ENCODE measurements at places on chromosomes 13 and 19. TPM values are rescaled to one million over a fixed set of nuclear protein-coding genes. Genes with fewer than 3 reads are reported as not detected.
A peak's percentile ranks its signal among the peaks of the same experiment; 100 is the strongest.

- no peaks in the 10 kb centered on the region for H3K4me1 ChIP-seq
- H3K36me3 ChIP-seq: no peaks in the 10 kb centered on the region
- H3K27ac ChIP-seq: no peak overlapping the region
- H3K4me3 ChIP-seq: no peak overlapping the region
Measured at GRCh38 chr13:84917252-84917878, 881.9 kb downstream of the SLITRK6 start.

DNA sequence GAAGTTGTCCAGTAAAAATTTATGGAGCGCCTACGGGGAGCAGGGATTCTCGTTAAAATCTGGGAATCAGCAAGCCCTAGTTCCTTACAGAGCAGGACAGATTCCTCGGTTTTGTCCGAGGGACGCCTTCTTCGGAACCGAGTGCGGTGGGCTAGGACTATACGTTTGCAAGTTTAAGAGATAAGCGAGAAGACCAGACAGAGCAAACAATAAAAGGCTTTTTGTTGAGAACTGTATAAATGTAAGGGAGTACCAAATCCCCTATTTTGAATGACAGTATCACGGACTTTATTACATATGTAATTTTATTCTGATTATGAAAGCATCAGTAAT lies 971 bp upstream of the ANKRD10 start:
- peaks cover 10% of the 10 kb centered on the region for H3K36me3 ChIP-seq
- no peak for DNase-seq
- peak overlapping the region; percentile 71 for H3K27ac ChIP-seq
- peak overlapping the region; percentile 93 for H3K4me3 ChIP-seq
- peaks cover 28% of the 10 kb centered on the region for H3K4me1 ChIP-seq

- H3K36me3 ChIP-seq: peaks cover 4% of the 10 kb centered on the region
- peaks cover 81% of the 10 kb centered on the region for H3K27me3 ChIP-seq
- no peak overlapping the region for H3K27ac ChIP-seq
- H3K4me3 ChIP-seq: peak overlapping the region; percentile 70
Measured at GRCh38 chr13:35471706-35472322, 4.7 kb downstream of the MAB21L1 start.

DNA sequence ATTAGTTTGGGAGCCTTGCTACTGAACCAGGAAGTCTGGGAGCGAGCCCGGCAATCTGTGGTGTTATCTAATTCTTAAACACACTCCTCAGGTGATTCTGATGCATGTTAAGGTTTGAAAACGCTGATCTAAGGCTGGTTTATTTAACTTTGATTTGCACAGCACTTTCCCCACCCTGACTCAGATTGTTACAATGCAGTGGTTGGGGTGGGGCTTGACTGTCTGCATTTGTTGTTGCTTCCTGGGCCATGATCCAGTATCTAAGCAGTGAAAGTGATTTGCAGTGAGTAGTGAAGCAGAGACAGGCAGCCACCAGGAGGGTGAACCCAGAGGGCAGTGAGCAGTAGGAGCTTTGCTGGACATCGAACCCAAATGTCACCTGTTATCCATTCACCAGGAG lies 81.6 kb upstream of the ARGLU1 start:
- peaks cover 10% of the 10 kb centered on the region for H3K27me3 ChIP-seq
- DNase-seq: no peak
- H3K27ac ChIP-seq: no peak overlapping the region
- H3K36me3 ChIP-seq: peaks cover 2% of the 10 kb centered on the region

GRCh38 chr19:19606021-19606420 lies 12.5 kb downstream of the PBX4 start:
- H3K36me3 ChIP-seq: peaks cover 40% of the 10 kb centered on the region
- peak overlapping the region; percentile 65 for H3K4me3 ChIP-seq
- no peak for DNase-seq

GRCh38 chr13:78736142-78736541 lies 77.2 kb upstream of the OBI1 start:
- H3K27me3 ChIP-seq: peaks cover 12% of the 10 kb centered on the region
- H3K4me1 ChIP-seq: no peaks in the 10 kb centered on the region
- H3K4me3 ChIP-seq: no peak overlapping the region
- DNase-seq: no peak
- H3K36me3 ChIP-seq: no peaks in the 10 kb centered on the region
- no peak overlapping the region for H3K27ac ChIP-seq

DNA sequence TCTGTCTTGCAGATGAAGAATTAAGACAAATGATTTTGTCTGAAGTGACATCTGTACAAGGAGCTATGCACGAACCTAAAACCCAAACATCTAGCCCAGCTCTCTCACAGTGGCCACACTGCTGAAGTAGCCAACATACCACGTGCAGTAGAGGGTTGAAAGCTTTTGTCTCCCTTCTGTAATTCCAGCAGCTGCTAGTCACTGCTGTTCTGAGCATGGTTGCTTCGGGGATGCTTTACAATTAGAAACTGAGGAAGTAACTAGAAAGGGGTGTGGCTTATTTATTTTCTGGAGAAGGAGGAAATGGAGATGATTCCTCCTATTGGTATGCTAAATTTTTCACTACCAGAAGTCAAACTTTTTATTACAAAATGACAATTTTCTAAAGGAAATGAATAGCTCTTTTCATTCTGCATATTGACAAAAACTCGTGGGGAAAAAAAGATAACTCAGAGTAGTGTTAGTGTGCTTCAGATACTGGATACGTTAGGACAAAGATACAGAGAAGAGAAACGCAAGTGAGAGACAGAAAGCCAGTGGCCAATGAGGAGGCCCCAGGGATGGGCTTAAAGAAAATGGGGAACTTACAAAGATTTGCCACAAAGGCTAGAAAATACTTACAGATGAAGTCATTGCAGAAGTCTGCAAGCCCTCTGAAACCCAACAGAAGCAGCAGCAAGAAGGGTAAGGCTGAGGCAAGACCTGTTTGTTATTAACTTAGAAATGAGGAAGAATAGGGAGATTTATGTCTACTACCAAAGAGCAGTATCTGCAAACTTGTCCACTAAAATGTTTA lies 192.7 kb upstream of the MIR17HG start:
- no peak overlapping the region for H3K4me3 ChIP-seq
- no peak for DNase-seq
- no peak overlapping the region for H3K27ac ChIP-seq
- peaks cover 6% of the 10 kb centered on the region for H3K27me3 ChIP-seq

GRCh38 chr13:49925881-49926418 lies 10.2 kb downstream of the SPRYD7 start:
- DNase-seq: no peak
- H3K4me1 ChIP-seq: peaks cover 3% of the 10 kb centered on the region
- H3K27ac ChIP-seq: no peak overlapping the region
- H3K27me3 ChIP-seq: no peaks in the 10 kb centered on the region

DNA sequence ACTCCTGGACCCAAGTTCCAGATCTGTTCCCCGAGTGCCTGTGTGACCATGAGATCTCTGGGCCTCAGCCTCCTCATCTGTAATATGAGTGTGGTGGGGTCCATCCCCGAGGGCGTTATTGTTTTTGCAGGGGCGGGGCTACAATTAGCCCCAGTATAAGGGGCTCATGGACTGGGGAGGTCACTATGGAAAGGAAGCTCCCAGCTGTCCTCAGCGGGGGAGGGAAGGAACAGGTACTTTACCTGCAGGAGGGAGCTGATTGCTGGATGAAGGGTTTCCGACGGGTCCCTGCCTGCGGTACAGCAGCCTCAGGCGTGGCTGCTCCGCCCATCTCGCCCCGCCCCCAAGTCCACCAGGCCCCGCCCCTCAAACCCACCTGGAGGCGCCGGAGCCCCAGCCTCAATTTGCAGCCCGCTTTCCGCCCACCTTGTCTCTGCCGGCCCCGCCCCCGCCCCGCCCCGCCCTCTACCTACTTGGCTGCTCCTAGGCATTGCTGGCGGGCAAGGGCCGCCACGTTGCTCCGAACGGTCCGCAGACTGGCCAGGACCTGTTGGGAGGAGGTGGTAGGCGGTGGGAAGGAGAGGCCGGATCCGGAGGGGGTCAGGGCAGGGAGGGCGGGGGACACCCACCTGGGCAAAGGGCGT lies 5.5 kb downstream of the PDE4C start:
- peaks cover 43% of the 10 kb centered on the region for H3K27me3 ChIP-seq
- no peaks in the 10 kb centered on the region for H3K36me3 ChIP-seq

Gene ZNF773
- 15.9 TPM for total RNA-seq

Gene MBD3L2
- not detected for total RNA-seq

Gene PSG7
- not detected for total RNA-seq

Gene LILRB4
- total RNA-seq: 2.5 TPM

Data from activated naive CD8-positive, alpha-beta T cell treated with anti-CD3 and anti-CD28 coated beads, Interleukin-2, amount 10 ng/mL, durations not matched to agents 7 days and 5 days (primary cell).